Globus pallidus (tissue), 1 donor: ENCODE measurements at places on chromosomes 6 and 20.

GRCh38 chr6:25301362-25301761 lies 22.2 kb downstream of the CARMIL1 start:
- DNase-seq = no peak

DNA sequence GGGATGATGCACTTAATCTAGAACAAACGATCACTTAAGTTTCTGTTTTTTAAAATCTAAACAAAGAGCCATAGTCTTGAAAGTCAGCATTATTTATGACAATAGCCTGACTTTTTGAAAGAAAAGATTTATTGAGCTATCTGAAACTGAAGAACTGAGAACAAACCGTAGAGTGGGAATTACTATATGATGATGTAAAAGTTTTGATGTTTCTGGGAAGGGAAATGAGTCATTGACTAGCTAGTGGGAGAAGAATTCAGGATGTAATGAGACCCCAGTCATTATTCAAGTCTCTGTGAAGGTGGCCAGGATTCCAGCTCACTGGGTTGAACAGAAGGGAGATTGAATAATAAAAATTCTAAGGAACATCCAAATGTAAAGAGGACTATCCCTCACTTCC lies 83.4 kb upstream of the FABP7 start:
- DNase-seq = no peak

- DNase-seq = no peak
These were observed 153.6 kb downstream of the VEGFA start for GRCh38 chr6:43923376-43924221.

GRCh38 chr6:63213325-63213724 lies 2.1 kb downstream of the FKBP1C start:
- DNase-seq = no peak

DNA sequence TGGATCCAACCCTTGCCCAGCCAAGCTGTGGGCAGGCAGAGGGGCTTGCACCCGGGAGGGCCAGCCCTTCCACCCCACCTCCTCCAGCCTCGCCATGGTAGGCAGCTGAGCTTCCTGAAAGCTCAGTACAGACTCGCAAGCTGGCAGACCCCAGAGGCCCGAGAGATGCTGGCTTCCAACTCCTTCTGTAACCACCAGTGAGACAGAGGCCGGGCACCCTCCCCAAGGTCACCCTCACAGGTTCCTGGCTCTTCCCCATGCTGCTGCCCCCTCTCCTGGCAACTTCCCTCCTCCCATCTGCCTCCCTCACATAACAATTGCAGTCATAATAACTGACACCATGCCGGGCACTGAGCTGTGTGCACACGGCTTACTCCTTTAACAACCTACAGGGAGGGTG lies 26.2 kb upstream of the NOL4L start:
- DNase-seq = no peak

DNA sequence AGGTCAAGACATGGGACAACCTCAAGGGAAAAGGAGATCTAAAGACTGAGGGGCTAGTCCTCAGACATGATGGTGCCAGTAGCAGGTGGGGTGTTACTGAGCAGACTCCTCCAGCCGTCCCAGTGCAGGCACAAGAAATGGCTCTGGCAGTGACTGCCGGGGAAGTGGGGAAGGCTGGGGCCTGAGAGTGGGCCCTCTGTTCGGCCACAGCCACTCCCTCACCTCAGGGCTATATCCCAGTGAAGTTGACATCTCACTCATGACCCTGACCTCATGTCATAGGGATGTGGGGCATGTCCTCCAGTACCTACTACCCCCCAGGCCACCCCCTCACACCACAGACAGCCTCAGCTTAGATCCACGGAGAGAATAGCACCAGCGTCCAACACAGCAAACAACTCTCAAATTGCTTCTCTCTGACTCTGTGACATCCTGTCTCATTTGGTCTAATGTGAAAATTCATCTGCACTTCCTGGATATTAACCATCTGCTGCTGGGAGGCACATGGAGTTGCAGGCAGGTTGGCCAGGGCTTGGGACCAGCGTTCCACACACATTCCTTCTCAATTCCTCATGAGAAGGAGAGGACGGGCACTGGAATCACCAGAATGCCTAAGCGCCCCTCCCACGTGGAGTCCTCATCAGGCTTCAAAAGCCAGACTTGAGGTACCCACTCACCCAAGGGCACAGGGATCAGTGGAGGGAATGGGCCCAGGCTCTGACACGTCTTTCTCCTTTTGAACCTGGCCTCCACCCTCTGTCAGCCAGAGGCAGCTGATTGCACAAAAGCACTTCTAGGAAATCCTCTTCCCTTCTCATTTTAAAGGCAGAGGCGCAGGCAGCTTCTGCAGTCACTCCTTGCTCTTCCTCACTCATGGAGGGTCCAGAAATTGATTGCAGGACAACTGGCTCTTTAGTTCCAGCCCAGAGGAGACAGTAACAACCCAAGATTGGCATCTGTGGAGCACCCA lies 163.6 kb upstream of the CST7 start:
- DNase-seq = no peak

GRCh38 chr6:25388776-25389175 lies 109.6 kb downstream of the CARMIL1 start:
- no peak for DNase-seq
